AG09309 (cell line): ENCODE measurements at places on chromosomes 5 and 9.

DNA sequence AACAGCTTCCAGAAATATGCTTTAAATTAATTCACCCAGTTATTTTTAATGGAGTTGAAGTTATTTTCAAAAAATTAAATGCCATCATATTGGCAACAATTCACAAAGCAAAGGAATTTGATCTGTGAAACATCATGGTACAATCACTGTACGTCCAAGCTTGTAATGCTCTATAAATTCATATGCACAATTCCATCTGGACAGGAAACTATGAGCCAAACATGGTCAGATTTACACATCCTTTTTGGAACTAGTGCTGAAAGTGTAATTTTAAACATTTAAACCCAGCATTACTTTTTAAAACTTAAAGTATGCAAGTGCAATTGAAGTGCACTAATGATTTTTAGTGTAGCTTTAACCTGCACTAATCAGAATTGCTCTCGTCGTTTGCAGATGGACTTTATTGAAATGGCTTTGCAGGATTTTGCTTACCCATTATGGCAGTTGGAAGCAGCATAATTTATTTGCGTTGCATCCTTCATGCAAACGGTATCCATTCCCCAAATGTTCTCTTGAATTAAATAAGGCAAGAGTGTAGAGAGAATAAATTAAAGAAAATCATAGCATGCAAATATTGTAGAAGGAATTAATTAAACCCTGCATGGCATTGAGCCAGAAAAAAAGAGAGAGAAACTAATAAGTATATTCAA, 21.0 kb upstream of the OR13F1 start:
- DNase-seq, result no peak

DNA sequence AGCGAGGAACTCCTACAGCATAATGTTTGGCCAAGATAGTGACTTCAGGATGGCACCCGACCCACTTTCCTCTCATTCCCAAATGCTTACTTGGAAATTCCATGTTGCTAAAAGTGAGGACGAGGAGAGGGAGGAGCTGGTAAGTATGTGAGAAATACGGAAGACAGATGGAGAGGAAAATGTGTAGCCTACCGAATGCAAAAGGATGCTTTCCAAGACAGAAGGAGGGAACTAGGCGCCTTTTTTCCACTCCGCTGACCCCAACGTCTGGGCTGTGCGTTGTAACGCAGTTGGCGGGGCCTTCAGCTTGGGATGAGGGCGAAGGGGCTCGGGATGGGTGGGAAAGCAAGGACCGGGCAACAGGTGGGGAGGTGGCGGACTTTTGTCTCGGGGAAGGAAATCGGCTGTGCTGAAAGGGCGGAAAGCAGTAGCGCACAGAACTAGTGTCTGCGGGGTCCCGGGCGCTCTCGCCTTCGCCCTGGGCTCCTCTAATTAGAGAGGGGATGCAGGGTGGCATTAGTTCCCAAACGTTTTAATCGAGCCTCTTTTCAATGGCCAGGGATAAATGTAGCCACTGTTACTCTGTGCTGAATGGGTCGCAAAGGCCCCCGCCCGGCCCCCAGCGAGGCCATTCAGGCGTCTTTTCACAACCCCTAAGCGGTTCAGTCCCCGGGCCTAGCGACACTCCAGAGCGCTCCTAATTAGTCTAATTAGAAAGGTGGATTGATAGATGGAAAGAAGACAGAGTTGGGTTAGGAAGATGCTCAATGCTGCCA, 12.6 kb downstream of the FOXD1 start:
- DNase-seq, result no peak

GRCh38 chr5:139651043-139651834, 3.1 kb downstream of the CXXC5 start:
- no peak for DNase-seq

DNA sequence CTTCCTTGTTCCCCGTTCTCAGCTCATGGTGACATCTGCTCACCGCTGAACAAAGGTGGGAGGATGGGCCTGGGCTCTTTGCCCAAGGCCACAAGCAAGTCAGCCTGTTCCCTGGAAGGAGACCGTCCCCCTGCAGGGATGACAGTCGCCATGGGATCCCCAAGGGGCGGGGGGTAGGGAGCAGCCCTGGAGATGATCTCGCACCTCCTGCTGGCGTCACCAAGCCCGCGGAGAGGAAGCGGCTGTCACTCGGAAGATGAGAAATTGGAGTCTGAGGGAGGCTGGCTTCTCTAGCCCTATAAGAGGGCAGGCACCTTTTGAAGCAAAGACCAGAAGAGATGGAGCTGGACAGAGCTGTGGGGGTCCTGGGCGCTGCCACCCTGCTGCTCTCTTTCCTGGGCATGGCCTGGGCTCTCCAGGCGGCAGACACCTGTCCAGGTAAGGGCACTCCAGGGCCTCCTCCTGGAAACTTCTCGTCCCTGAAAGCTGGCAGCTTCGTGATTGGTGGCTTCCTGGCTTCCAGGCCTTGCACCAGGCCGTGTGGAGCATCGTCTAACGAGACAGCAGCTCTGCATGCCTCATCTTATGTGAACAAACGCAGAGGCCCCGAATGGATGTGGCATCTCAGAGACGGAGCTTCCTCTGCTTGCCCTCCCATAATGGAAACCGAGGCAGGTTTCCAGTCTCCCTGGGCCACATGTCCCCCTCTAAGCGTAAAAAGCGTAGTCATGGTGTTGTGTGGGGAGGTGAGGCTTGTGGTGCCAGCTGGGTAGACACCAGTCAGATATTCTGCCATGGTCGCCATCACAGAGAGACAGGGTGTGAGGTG, at the start of gene FCN2:
Gene FCN2, plus strand, starts transcription at position 327 of the 829 bp plus-strand sequence. Its CDS starts 12 bp downstream, at position 339.
- DNase-seq, result no peak

DNA sequence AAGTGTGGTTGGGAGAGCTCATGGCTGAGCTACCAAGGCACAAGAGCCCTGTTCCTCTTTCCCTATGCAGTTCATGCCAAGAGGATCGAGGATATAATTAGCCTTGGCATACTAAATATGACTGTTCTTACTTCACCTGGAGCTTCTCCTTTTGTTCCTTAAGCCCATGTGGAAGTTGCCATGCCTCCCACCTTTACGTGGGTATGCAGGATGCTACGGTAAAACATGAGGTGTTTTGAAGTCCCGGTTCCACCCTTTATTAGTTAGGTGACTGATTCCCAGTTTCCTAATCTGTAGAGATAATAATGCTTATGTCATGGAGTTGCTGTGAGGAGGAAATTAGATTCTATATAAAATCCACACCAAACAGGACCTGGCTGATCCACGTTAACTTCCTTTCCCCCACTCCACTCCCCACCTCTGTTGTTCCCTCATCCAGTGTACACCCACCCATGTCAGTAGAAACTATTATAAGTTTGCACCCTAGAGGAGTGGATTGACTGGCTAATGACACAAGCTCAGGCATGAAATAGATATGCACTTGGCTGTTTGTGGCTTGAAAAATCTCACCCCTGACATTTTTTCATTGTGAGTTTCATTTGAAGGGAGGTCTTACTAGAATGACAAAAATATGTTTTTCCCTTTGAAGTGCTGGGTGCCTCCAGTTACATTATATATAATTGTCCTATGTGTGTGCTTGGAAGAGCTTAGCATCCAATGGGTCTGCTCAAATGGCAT, 36.8 kb upstream of the SHOC1 start:
- DNase-seq, result no peak

DNA sequence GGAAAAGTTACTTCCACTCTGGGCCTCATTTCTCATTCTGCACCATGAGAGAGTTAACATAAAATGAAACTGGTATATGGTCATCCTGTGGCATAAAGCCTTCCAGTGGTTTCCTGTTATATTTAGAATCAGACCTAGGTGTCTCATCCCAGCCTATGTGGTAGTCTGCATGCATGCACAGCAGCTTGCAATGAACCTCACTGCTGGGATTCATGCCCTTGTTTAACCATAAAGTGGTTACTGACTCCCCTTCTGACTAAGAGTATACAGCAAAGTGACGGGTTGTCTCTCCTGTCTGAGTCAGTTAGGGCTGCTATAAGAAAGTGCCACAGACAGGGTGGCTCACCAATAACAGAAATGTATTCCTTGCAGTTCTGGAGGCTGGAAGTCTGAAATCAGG, 14.7 kb upstream of the TDRD7 start:
- DNase-seq, result no peak

DNA sequence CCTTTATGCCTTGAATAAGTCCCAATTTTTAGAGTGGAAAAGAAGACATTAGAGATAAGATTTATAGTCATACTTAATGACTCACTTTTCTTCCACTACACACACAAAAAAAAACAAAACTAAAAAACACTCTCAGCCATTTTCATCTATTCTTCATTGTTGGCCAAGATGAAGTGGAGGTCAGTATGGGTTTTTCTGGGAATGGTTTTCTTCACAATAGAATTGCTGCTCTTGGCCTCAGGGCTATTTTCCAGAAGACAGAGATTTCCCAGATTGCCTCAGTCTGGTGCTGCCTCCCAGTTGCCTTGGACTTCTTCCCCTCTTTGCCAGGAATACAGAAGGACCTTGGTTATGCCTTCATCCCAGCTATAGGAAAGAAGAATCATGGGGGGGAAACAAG, 463.7 kb downstream of the TMEM232 start:
- no peak for DNase-seq

DNA sequence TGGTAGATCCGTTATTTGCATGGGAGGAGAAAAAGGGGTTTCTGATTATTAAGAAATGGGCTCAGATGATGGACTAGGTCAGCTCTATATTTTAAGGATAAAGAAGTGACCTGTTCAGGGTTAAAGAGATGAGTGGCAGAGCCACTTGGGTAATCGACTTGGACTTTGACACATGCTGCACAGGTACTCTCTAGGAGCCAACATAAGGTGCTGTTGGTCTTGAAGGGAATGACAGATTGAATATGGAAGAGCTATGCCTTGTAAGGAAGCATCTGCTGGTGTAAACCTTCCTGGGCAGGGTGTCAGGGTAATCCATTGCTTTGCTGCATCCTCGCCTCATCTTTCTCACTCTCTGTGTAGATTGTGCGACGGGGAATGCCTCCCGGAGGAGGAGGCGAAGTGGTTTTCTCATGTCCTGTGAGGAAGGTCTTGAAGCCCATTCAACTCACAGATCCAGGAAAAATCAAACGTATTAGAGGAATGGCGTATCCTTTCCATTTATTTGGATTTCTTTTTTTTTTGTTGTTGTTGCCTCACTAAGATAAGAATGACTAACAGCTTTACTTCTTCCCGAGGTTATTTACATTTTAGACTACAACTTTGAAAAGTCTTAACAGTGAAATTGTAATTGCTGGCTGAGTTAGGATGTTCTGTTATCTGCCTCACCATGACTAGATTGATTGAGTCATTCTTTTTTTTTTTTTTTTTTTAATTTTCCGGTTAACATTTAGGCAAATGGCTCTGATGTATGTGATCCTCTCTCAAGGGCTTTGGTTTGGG, 41.2 kb downstream of the RCL1 start:
- DNase-seq, result no peak

GRCh38 chr9:82490019-82490499, 501.5 kb downstream of the SPATA31D1 start:
- DNase-seq, result peak; percentile 35

DNA sequence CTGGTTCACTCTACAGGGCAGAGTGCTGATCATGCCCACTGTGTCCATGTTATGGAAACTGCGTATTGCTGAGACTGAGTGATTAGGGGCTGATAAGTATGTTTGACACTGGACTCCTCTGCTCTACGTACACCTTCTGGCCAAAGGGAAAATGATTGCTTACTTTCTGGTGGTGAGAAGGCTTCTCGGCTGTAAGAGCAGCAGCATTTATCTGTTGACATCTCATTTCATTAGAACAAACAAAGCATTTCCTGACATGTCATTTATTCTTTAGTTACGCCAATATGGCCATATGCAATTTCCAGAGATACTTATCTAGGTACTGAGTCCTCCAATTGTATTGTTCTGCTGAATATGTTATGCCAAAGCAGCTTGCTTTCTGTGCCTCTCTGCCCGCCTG, 5.6 kb downstream of the FAXDC2 start:
- DNase-seq, result no peak

DNA sequence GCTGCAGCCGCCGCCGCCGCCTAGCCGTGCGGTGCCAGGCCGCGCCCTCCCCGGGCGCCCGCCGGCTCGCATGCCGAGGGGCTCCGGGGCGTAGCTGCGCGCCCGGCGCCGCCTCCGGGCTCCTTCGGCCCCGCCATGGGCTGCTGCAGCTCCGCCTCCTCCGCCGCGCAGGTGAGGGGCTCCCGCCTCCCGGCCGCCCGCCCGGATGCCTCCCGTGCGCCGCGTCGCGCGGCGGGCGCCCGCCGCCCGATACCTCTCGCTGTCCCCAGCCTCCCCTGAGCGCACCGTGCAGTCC, 230 bp downstream of the SLC44A1 start:
- no peak for DNase-seq

GRCh38 chr5:127085796-127086195, 12.5 kb upstream of the C5orf63 start:
- DNase-seq, result no peak

DNA sequence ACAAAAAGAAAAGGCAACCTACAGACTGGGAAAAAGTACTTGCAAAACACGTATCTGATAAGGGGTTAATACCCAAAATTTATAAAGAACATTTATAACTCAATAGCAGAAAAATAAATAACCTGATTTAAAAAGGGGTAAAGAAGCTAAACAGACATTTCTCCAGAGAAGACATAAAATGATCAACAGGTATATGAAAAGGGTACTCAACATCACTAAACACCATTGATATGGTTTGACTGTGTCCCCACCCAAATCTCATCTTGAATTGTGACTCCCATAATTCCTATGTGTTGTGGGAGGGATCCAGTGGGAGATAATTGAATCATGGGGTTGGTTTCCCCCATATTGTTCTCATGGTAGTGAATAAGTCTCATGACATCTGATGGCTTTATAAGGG, 27.1 kb upstream of the LIFR start:
- no peak for DNase-seq

- no peak for DNase-seq
These were observed 1.4 kb downstream of the GLIS3 start for GRCh38 chr9:4298255-4299004.

DNA sequence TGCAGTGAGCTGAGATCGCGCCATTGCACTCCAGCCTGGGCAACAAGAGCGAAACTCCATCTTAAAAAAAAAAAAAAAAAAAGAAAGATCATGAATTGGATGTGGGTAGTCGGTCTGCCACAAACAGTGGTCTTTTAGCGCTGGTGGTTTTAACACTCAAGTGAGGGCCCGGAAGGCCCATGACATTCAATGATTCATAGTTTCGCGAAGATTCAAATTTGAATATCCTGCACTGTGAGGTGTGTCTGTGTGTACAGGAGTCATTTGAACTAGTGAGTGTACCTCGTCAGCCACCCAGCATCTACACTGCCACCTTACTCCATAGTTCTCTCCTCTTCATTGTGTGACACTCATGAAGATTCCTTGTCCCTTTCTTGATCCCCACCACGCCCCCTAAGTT, 41.3 kb downstream of the CFAP77 start:
- no peak for DNase-seq

GRCh38 chr9:108437656-108438055, 418.1 kb downstream of the ACTL7B start:
- no peak for DNase-seq

- no peak for DNase-seq
These were observed 29.3 kb downstream of the PAPPA start for GRCh38 chr9:116182876-116183275.

DNA sequence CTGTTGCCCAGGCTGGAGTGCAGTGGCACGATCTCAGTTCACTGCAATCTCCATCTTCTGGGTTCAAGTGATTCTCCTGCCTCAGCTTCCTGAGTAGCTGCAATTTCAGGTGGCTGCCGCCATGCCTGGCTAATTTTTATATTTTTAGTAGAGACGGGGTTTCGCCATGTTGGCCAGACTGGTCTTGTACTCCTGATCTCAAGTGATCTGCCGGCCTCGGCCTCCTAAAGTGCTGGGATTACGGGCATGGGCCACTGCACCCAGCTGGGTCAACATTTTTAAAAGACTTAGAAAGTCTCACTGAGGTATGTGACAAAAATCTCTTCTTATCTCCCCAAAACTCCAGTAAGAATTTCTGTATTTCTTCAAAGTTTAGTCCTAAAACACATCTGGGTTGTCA, 211.6 kb downstream of the CTNND2 start:
- DNase-seq, result no peak

- no peak for DNase-seq
These were observed 36.5 kb upstream of the LRRC14B start for GRCh38 chr5:154826-155225.
